ENCODE measurements at places on chromosomes 6 and 20. TPM values are rescaled to one million over a fixed set of nuclear protein-coding genes. Genes with fewer than 3 reads are reported as not detected.

DNA sequence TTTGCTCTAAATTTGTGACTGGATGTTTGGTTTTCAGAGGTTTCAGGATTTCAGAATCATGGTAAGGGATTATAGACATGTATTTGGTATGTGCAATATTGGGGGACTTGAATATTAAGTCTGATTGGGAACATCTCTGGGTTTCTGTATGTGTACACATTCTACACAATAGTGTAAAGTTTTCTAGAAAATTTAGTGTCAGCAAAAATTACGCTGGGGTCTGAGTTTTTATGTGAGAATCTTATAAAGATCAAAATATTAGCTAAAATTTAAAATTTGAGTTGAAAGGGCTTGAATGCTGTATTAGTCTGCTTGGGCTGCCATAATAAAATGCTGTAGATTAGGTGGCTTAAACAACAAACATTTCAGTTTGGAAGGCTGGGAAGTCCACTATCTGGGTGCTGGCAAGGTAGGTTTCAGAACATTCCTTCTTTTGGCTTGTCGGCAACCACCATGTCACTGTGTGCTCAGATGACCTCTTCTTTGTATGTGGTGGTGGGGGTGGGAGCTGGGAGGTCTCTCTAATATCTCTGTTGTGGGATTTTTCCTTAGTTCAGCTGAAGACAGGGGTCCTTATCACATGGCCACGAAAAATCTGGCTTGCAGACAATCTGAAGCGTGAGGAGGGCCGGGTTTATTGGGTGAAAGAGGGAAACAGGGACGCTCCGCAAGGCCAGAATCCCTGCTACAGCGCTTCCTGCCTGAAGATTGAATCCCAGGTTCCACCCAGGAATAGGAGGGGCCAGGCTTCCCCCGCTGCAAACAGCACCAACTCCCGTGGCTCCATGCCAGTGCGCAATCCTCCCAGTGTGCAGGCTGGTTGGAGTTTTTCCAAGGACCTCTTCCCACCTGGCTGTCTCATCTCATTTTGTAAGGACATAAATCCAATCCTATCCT lies 299.7 kb downstream of the PLCB1 start:
- peak; percentile 80 for DNase-seq
- peaks cover 89% of the 10 kb centered on the region for H3K4me1 ChIP-seq
- H3K27ac ChIP-seq, result no peak overlapping the region
- H3K36me3 ChIP-seq, result no peaks in the 10 kb centered on the region
- H3K4me3 ChIP-seq, result peak overlapping the region; percentile 6
- no peaks in the 10 kb centered on the region for H3K27me3 ChIP-seq

DNA sequence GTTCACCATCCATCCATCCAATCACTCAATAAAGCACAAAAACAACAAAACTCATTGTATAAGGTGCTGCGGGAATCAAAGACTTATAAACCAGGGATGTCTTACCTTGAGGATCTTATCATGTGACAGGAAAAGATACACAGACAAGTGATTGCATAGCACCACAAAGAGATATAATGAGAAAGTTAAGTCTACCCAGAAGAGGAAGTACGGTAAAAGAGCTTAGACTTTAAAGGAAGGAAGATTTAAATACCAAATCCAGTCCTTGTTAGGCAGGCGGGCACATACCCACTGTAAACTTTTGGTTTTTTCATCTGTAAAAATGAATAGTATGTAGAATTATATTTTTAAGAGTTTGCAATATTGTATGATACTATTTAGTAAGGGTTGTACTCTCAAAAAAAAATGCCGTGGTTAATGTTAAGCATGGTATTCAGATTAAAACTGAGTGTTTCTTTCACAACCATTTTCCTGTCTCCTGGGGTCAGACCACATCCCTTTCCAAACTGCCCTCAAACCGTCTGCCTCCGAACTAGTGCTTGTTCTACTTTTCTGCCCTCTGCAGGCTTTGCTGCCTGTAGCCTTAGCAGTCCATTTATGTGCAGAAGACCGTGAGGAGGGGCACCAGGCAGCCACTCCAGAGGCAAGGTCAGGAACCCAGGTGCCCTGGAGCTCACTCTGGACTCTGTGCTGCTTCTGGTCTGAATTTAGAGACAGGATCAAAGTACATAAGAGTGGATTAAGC lies 179.5 kb upstream of the SYNDIG1 start:
- no peak overlapping the region for H3K27ac ChIP-seq
- DNase-seq, result no peak
- no peaks in the 10 kb centered on the region for H3K36me3 ChIP-seq
- no peaks in the 10 kb centered on the region for H3K4me1 ChIP-seq
- no peaks in the 10 kb centered on the region for H3K27me3 ChIP-seq
- no peak overlapping the region for H3K4me3 ChIP-seq

EYA4 gene
- total RNA-seq, result 25.5 TPM

MYH7B gene
- total RNA-seq, result 231 TPM

GRCh38 chr20:33812152-33812849 lies 1.2 kb downstream of the CHMP4B start:
- peak overlapping the region; percentile 96 for H3K27ac ChIP-seq
- H3K27me3 ChIP-seq, result no peaks in the 10 kb centered on the region
- H3K4me1 ChIP-seq, result peaks cover 55% of the 10 kb centered on the region
- peak overlapping the region; percentile 87 for H3K4me3 ChIP-seq
- DNase-seq, result peak; percentile 65

- no peaks in the 10 kb centered on the region for H3K36me3 ChIP-seq
- peaks cover 4% of the 10 kb centered on the region for H3K4me1 ChIP-seq
- no peak overlapping the region for H3K4me3 ChIP-seq
- H3K27ac ChIP-seq, result no peak overlapping the region
These were observed 17.1 kb upstream of the CALHM6 start for GRCh38 chr6:116444092-116444491.

- H3K36me3 ChIP-seq, result no peaks in the 10 kb centered on the region
- no peak overlapping the region for H3K4me3 ChIP-seq
- H3K4me1 ChIP-seq, result peaks cover 51% of the 10 kb centered on the region
- no peak for DNase-seq
- no peaks in the 10 kb centered on the region for H3K27me3 ChIP-seq
These were observed 26.4 kb downstream of the SNX9 start for GRCh38 chr6:157849288-157850017.

PSMG4 gene
- 10.3 TPM for total RNA-seq

CLVS2 gene
- not detected for total RNA-seq

DNA sequence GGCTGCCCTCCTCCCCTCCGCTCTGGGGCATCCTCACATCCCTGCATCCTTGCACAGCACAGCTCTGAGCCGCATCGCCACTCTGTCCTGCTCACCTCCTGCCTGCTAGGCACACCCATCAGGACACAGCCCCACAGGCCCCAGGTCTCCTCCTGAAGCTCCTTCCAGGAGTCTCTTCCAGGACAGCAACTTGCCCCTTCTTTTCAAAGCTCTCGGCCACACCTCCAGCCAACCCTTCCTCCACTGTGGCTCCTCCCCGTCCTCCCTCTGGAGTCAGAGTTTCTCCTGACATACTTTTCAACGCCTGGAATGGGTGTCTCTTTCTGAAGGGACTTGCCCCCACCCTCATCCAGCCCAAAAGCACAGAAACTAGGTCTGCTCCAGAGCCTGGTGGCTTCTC lies 77.3 kb downstream of the SLC23A2 start:
- peaks cover 18% of the 10 kb centered on the region for H3K4me1 ChIP-seq
- H3K4me3 ChIP-seq, result no peak overlapping the region
- DNase-seq, result no peak
- H3K27me3 ChIP-seq, result no peaks in the 10 kb centered on the region

- no peak overlapping the region for H3K4me3 ChIP-seq
- no peak for DNase-seq
- H3K4me1 ChIP-seq, result peaks cover 95% of the 10 kb centered on the region
- H3K27ac ChIP-seq, result no peak overlapping the region
- no peaks in the 10 kb centered on the region for H3K36me3 ChIP-seq
- H3K27me3 ChIP-seq, result no peaks in the 10 kb centered on the region
These were observed 21.1 kb downstream of the PHACTR2 start for GRCh38 chr6:143698759-143699429.

DNA sequence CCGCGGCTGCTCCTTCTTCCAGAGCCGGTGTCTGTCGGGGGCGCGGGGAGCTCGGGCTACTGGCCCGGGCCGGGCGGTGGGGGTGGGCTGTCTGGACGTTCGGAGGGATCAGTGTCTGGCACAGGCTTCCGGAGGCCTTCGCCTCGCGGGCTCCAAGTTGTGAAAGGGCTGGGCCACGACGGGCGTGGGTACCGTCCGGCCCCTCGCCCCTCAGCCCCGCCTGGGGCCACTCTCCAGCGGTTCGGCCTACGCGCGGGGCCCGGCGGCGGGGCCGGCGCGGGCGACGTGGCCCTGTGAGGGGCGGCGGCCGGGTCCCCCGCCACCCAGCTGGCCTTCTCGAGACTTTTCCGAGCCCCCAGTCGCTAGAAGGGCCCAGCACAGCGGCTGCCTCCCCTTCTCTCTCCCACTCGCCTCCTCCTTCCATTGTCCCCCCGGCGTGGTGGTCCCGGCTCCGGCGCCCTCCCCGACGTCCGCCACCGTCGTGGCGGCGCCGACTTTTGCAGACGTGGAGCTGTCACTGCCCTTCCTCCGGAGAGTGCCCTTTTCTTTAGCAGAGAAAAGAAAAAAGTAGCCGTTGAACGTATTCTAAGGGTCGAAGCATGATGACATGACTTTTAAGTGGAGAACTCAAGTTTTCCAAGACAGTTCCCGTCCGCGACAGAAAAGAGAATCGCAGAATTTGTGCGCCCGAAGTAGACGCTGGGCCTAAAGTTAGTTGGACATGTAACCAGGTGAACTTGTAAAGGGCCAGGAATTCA lies 571 bp downstream of the ITCH start:
- DNase-seq, result no peak
- H3K4me3 ChIP-seq, result peak overlapping the region; percentile 68
- H3K4me1 ChIP-seq, result peaks cover 40% of the 10 kb centered on the region
- H3K36me3 ChIP-seq, result no peaks in the 10 kb centered on the region
- peak overlapping the region; percentile 97 for H3K27ac ChIP-seq

GSTA2 gene
- total RNA-seq, result not detected

MYMX gene
- total RNA-seq, result 0.47 TPM

GRCh38 chr6:36742146-36742545 lies 44.5 kb downstream of the RAB44 start:
- H3K4me3 ChIP-seq, result no peak overlapping the region
- peaks cover 14% of the 10 kb centered on the region for H3K4me1 ChIP-seq
- DNase-seq, result no peak
- H3K36me3 ChIP-seq, result no peaks in the 10 kb centered on the region

GRCh38 chr20:44198872-44199271 lies 11.7 kb downstream of the OSER1 start:
- peaks cover 30% of the 10 kb centered on the region for H3K4me1 ChIP-seq
- peaks cover 86% of the 10 kb centered on the region for H3K36me3 ChIP-seq
- H3K27me3 ChIP-seq, result no peaks in the 10 kb centered on the region
- H3K4me3 ChIP-seq, result no peak overlapping the region

IRF4 gene
- 0.32 TPM for total RNA-seq

DNA sequence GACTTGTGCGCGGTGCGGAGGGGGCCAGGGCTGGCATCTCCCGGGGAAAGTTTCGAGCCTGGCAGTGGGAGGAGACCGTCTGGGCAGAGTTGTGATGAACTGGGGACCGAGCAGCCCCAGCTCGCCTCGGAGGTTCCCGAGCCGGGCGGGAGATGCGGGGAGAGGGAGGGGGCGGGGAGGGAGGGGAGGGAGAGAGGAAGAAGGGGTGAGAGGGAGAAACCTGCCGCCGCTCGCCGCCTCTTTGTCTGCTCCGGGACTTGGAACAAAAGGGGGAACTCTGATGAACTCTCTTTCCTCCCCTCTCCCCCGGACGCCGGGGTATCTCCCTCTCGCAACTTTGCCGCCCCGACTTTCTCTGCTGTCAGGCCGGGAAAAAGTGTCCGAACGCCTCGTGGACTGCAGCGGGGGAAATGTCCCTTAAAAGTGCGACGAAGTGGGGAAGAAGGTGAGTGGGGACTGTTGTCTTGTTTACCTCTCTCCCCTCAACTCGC lies 72.7 kb downstream of the SOX4 start:
- H3K36me3 ChIP-seq, result no peaks in the 10 kb centered on the region
- peak overlapping the region; percentile 70 for H3K4me3 ChIP-seq
- DNase-seq, result peak; percentile 27
- peak overlapping the region; percentile 52 for H3K27ac ChIP-seq

DNA sequence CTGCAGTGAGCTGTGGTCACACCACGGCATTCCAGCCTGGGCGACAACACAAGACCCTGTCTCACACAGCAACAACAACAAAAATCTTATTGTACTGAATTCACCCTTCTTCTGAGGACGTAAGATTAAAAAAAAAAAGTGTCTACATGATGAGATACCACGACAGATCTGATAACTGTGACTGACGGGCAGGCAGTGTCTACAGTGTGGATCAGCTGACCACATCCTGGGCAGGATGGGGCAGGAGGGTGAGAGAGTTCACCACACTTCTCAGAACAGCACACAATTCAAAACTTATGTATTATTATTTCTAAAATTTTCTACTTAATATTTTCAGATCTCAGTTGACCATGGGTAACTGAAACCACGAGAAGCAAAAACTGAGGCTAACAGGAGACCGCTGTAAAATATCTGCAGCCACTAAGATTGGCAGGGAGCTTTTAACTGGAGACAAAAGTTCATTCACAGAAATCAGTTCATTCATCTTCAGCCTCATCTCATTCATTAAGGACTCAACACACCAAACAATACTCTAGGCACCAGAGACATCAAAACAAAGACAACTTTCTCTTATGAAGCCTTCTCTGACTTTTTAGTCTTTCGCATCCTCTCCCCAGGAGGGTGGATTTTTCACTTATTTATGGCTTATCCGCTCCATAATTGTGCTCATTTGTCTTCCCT lies 15.7 kb upstream of the NHSL1 start:
- DNase-seq, result no peak
- H3K4me1 ChIP-seq, result no peaks in the 10 kb centered on the region

YWHAB gene
- total RNA-seq, result 114 TPM

RIPPLY2 gene
- not detected for total RNA-seq

DNA sequence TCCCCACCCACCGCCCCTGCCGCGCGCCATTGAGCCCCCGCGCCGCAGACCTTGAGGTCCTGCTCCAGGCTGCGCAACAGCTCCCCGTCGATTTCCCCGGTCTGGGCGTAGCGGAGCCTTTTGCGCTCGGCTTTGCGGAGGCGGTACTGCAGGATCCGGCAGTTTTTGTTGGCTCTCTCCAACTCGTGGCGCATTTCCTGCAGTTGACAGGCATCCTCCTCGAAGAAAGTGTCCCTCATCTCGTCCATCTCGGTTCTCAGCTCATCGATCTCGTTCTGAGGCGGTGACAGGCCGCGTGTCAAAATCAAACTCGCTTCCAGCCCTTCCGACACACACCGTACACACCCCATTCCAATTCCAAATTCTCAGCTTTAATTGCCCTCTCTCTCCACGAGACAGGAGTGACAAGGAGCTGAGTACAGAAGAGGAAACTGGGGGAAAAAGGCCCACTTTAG lies 4.3 kb downstream of the MTCL3 start:
- peak overlapping the region; percentile 70 for H3K4me3 ChIP-seq
- no peaks in the 10 kb centered on the region for H3K36me3 ChIP-seq
- peaks cover 68% of the 10 kb centered on the region for H3K27me3 ChIP-seq
- peak; percentile 42 for DNase-seq
- peaks cover 16% of the 10 kb centered on the region for H3K4me1 ChIP-seq

GRCh38 chr6:4004249-4004648 lies 74.7 kb downstream of the FAM217A start:
- DNase-seq, result no peak
- no peak overlapping the region for H3K27ac ChIP-seq
- no peaks in the 10 kb centered on the region for H3K36me3 ChIP-seq
- H3K27me3 ChIP-seq, result no peaks in the 10 kb centered on the region
- no peak overlapping the region for H3K4me3 ChIP-seq

SLC22A1 gene
- total RNA-seq, result 1.4 TPM

- H3K27me3 ChIP-seq, result no peaks in the 10 kb centered on the region
- H3K27ac ChIP-seq, result peak overlapping the region; percentile 82
- peaks cover 5% of the 10 kb centered on the region for H3K36me3 ChIP-seq
- no peak overlapping the region for H3K4me3 ChIP-seq
- H3K4me1 ChIP-seq, result peaks cover 68% of the 10 kb centered on the region
- no peak for DNase-seq
These were observed 24.9 kb downstream of the TGM2 start for GRCh38 chr20:38139977-38140753.
